Stimulated activated CD8-positive, alpha-beta memory T cell treated with anti-CD3 and anti-CD28 coated beads, Interleukin-7, amount 100 ng/mL, for 1 hour (primary cell): ENCODE measurements at places on chromosomes 4 and X.

DNA sequence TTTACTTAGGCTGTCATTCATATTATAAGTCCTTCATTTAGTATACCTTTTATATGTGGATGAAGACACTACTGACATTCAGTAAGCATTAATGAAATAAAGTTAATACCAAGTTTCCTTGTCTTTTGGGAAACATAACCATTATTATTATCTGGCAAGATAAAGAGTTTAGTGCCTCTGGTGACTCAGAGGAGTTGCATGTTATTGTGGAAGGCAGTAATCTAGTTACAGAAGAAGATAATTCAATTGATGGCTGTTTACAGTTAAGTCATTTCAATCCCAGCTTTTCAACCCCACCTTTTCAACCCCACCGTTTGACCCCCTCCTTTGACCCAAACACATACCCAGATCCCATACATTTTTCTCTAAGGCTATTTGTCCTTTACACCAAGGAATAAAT, 143.8 kb downstream of the FANCB start:
- no peak for DNase-seq

DNA sequence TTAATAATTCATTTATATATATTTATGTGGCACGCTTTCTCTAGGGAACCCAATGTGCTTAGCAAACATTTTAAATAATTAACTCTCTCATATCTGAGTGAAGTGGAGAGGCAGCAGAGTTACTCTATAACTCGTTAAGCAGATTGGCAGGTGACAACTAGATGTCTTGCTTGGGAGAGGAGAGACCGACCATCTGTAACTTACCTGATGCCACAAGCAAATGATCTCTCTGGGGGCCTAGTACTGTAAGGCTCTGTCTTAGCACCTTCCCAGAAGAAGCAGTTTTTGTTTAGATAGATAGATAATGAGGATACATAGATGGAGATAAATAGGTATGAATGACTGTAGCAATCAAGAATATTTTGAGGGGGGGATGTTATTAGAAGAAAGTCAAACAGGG, 11.9 kb upstream of the SEL1L3 start:
- DNase-seq: no peak

DNA sequence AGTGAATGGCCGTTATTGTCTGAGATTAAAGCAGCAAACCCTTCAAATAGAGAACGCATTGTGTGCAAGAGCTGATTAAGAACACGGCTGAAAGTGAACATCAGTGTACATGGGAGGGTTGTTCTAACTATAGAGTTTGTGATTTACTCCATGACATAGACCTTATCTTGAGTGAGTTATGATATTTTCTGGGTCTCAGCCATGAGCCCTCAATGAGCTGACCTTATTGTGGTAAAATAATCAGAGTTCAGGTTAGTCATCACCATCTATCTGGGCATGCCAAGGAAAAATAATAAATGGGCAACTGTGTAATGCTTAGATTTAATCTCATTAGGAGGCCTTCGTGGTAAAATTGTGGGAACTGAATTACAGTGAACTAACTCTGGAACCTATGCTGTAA, 33.2 kb upstream of the CLDN24 start:
- no peak for DNase-seq

GRCh38 chr4:85780664-85781063, 305.7 kb downstream of the ARHGAP24 start:
- no peak for DNase-seq

DNA sequence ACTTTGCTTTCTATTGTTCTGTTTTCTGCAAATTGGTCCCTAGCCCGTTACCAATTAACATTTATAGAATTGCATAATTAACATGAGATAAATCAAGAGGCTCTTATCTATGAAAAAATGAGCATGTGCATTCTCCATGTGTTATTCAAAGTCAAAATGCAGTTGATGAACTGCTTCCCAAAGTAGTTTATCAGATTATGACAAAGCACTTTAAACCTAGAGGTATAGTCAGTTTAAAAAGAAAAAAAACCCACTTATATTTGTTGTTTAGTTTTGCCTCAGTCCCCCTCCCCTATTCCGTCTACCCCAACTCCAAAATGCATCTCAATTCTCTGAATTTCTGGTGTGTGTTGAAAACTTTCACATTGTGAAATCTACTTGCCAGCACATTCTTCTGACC, 119.5 kb downstream of the ATXN3L start:
- DNase-seq: no peak

GRCh38 chr4:6017030-6017429, 1.2 kb downstream of the C4orf50 start:
- DNase-seq: no peak

DNA sequence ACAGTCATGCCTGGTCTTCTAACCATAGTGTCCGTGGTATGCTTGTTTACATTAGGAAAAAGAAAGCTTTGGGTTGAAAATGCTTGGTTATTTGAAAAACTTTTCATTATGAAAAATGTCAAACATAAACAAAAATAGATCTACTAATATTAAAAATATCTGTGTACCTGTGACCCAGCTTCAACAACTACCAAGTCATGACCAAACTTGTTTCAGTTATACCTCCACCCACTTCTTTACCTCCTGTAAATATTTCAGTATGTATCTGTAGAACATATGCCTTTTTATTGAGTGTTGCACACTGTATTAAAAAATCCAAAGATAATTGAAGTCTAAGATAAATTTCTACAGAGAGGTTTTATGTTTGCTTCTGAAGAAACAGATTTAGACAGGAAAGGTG, 153.7 kb upstream of the GYPA start:
- no peak for DNase-seq

- no peak for DNase-seq
These were observed 56.3 kb downstream of the CCDC149 start for GRCh38 chr4:24856586-24856985.

GRCh38 chrX:13940671-13941070, 89.0 kb downstream of the GEMIN8 start:
- no peak for DNase-seq

- no peak for DNase-seq
These were observed 18.7 kb downstream of the NDNF start for GRCh38 chr4:121053601-121054143.

- no peak for DNase-seq
These were observed 99.8 kb upstream of the TEX13D start for GRCh38 chrX:124232523-124233201.

DNA sequence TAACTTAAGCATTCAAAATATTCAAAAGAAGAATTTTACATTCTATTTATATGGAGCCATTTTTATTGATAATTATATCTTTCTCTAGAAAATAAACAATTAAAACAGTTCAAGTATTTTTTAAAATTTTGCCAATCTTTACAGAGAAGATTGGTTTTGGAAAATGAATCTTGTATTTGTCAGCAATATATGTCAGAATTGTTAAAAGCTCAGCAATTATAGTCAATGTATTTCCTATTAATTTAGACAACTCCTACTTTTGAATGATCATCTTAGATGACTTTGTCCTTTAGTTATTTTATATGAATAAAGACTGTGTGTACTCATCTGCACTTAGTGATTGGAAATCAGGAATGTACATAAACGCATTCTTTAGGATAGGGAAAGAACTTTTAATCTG, 223.9 kb upstream of the MAD2L1 start:
- DNase-seq: no peak

- no peak for DNase-seq
These were observed 83.9 kb upstream of the CPEB2 start for GRCh38 chr4:14918336-14918735.

GRCh38 chrX:40005292-40006011, 92.3 kb downstream of the BCOR start:
- no peak for DNase-seq

GRCh38 chr4:95204267-95204844, 344.4 kb downstream of the UNC5C start:
- DNase-seq: no peak

- DNase-seq: no peak
These were observed 68.1 kb upstream of the OTUD4 start for GRCh38 chr4:145248502-145248901.

DNA sequence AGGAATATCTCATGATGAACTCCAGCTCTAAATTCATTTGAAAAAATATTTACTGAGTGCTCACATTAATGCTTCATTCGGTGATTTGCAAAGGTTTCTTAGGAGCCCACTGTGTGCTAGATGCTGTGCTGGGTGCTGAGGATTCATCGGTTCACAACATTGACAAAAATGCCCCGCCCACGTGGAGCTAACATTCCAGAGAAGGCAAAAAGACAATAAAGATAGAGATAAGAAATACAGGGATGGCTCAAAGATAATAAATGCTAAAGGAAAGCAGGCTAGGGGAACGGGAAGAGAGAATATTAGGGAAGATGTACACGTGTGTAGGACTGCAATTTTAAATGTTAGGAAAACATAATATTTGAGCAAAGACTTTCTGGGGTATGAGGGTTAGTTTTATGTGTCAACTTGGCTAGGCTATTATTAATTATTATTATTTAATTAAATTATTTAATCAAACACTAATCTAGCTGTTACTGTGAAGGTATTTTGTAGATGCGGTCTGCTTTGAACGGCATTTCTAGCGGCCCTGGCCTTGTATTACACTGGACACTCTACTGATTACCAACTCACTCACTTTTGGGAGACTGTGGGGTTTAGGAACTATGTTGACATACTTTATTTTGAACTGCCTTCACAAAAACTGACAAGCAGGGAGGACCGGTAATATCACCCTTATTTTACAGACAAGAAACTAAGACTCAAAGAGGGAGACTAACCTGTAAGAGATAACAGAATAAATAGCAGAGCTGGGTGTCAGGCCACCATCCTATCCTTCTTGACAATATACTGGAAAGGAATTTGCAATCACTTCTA, 61.9 kb upstream of the IRF2 start:
- DNase-seq: no peak
